ENCODE measurements at places on chromosomes 7 and 10. TPM values are rescaled to one million over a fixed set of nuclear protein-coding genes. Genes with fewer than 3 reads are reported as not detected.

The GIMAP7 gene
- not detected for total RNA-seq

The NEUROG3 gene
- not detected for total RNA-seq

The GDF2 gene
- total RNA-seq = not detected

The UCMA gene
- not detected for total RNA-seq

The CCDC146 gene
- total RNA-seq = not detected

The TMEM236 gene
- not detected for total RNA-seq

The LRMDA gene
- not detected for total RNA-seq

The TMEM213 gene
- not detected for total RNA-seq

DNA sequence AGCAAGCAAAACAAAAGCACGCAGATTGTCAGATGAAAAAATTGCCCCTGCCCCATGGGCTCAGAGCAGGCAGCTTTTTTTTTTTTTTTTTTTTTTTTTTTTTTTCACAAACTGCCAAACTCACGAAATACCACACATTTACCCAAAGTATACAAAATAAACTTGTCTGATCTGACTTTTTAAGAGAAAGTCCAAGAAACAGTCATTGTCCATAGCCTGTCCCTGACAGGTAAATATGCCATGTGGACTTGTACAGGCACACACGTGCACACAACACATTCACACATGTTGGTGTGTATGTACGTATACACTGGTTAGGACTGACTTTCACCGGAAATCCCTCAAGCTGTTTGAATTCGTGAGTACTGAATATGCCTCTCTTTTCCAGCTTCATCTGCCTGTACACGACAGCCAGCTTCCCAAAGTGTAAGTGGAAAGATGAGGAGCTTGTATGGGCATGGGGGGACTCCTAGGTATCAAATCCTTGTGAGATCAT is 929 bp upstream of the HGF start:
- DNase-seq = no peak

DNA sequence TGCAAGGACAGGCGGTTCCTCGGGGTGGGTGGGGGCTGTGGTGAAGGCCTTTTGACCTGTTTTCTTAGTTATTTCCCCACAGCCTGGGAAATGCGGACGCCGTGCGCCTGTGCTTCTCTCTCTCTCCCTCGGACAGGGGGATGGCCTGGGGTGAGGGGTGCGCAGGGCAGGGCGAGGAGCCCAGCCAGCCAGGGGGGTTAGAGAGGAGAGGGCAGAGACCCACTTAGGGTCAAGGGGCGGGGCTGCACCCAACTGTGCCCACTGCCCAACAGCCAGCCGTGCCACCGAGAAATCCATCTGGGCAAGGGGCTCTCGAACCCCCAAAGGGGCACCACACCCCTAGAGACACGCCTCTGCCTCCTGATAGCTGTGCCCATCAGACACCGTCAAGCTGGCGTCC is 53.8 kb downstream of the DPYSL4 start:
- DNase-seq = no peak

GRCh38 chr10:33132626-33133025 is 174.6 kb upstream of the ITGB1 start:
- no peak for DNase-seq

- no peak for DNase-seq
Observed at GRCh38 chr10:72511459-72511858, 114.4 kb downstream of the MICU1 start.

DNA sequence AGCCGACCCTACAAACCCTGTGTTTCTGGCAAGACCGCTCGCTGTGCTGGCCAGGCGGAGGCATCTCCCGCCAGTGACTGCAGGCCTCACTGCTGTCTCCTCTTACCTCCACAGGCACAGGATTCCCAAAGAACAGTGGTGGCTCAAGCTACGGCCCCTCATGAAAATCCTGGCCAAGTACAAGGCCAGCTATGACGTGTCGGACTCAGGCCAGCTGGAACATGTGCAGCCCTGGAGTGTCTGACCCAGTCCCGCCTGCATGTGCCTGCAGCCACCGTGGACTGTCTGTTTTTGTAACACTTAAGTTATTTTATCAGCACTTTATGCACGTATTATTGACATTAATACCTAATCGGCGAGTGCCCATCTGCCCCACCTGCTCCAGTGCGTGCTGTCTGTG is 36.2 kb downstream of the PITRM1 start:
- DNase-seq = no peak

- DNase-seq = no peak
Observed at GRCh38 chr10:35639021-35639727, 2.9 kb downstream of the FZD8 start.

DNA sequence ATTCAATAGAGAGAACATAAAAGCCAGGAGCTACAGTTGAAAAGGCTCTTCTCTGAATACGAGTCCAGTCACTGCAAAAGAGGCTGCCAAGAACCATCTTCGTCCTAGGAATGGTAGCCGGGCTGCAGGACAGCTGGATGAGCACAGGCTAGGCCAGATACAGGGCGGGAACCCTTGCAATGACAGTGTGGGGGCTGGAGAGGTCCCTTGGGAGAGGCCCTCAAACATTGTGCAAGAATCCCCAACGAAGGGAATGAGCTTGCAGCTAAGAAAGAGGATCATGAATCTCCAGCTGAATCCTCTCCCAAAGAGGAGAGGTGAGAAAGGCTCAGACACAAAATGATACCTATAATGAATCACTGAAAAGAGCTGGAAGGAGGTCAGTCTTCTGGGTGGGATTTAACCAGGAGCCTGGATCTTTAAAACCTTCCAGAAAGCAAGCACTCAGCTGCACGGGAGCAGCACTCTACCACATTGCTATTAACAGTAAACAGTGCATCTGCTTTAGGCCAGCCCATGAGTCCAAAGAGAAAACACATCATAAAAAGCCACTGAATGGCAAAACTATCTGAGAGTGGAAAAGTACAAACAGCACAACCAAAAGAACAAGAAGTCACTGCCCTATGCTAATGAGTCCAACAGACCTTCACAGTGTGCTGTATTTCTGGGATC is 287.9 kb downstream of the TNS3 start:
- DNase-seq = no peak

DNA sequence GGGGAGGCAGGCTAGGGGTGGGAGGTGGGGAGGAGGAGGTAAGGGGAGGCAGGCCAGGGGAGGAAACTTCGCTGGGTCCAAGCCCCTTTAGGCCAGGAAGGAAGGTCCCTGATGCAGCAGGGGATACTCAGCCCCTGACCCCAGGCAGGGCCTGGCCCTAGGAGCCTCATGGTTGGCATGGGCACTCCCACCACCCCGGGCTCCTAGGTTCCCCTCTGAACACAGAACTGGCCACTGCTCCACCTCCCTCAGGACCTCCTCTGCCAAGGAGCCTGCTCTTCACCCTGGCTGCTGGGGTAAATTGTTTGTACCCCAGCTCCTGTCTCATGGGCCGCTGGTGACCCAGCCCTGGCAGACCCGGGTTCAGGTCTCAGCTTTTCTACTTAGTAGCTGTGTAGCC is 25.8 kb upstream of the CHST15 start:
- no peak for DNase-seq

- DNase-seq = peak; percentile 43
Observed at GRCh38 chr10:68156373-68157185, 47.3 kb downstream of the MYPN start.

DNA sequence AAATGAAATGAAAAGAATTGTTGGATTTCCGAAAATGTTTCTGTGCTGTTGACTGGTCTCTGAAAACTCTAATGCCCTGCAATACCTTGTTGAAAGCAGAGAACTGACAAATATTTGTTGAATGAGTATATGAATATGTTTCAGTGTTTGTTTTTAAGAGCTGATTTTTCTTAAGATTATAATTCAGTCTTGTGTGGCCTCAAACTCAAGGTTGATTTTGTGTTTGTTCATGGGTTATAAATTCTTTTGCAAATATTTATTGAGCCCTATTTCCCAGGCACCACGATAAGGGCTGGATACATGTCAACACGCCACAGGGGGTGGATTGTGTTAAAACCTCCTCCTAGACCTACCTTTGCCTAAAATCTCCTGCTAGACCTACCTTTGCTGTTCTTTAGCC is 203.9 kb upstream of the PLPP4 start:
- DNase-seq = no peak

DNA sequence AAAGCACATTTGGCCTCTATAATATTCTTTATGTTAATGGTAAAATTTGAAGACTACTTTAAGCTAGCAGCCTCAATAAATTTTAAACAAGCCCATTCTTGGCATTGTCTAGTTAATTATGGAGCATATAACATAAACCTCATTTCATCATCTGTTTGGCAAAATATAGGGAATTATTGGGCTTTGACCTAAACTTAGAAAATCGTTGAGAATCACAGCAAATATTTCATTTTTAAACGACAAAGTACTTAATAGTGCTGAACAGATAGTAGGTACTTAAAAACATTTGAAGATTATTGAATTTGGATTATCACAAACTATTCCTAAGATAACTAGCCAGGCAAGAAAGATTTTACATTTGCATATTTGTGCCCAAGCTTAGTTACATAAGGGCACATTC is 73.4 kb downstream of the AGMO start:
- no peak for DNase-seq

GRCh38 chr7:38410056-38410455 is 136.6 kb upstream of the TARP start:
- DNase-seq = no peak

- no peak for DNase-seq
Observed at GRCh38 chr10:22443175-22443901, 98.0 kb downstream of the SPAG6 start.

DNA sequence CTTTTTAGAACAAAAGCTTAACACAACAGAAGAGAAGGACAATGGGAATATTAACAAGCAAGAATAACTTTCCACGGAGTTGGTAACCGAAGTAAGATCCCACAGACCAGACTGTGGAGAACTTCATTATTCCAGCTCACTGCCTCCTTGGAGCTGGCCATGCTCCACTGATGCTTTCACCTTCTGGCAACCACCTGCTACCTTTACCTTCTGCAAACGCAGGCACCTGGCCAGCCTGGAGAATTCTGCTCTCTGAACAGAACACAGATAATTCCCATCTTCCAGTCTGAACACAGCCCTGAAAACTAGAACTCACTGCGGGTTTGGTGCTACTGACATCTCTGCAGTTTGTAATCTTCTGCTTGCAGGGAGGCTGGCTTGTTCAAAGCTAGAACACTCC is 66.5 kb downstream of the JAZF1 start:
- no peak for DNase-seq

GRCh38 chr7:53237344-53237913 is 202.0 kb downstream of the POM121L12 start:
- DNase-seq = no peak

GRCh38 chr7:5315761-5316160 is 33.0 kb downstream of the SLC29A4 start:
- no peak for DNase-seq

DNA sequence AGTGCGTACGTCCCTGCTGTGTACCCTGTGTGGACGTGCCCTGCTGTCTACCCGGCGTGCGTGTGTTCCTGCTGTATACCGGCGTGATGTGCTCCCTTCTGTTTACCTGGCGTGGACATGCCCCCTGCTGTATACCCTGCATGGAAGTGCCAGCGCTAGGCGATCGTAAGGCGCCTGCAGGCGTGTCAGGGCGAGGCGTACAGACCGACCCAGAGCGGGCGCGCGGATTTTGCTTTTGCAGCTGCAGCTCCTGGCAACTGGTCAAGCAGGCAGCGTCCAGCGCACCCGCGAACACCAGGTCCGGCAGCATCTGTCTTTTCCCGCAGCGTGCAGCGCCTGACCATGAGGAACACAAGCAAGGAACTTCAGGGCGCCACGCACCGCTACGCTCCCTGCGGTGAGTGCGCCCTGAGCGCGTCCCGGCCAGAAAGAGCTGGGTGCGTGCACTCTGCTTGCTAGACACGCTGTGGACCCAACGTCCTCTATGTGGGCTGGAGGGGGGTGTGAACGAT is 680 bp downstream of the C7orf57 start:
- DNase-seq = peak; percentile 15

GRCh38 chr10:86224354-86225102 is 142.1 kb downstream of the GRID1 start:
- DNase-seq = no peak
